ENCODE measurements at places on chromosomes 3 and 15. TPM values are rescaled to one million over a fixed set of nuclear protein-coding genes. Genes with fewer than 3 reads are reported as not detected.

DNA sequence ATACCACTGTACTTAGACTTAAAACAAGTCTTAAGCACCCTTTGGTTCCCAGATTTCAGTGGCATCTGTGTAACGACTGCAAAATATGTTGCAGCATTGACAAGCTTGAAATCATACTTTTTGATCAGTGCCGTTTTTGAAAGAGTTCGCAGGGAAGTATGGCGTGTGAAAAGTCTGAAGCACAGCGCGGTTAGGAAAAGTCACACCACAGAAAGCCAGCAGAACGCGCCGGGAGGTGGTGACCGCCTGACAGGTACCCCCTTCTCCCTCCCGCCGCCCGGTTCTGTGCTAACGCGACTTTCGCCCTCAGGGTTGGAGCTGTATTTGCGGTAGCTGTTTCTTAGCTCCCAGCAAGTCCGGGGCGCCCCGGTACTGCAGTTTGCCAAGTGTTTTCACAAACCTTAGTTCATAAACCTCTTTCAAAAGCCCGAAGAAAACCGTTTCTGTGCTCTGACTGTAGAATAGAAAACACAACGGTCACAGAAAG, 481 bp upstream of the CRYBG3 start:
- DNase-seq: no peak

- no peak for DNase-seq
Measured at GRCh38 chr15:83657549-83657948, 3.6 kb downstream of the ADAMTSL3 start.

DNA sequence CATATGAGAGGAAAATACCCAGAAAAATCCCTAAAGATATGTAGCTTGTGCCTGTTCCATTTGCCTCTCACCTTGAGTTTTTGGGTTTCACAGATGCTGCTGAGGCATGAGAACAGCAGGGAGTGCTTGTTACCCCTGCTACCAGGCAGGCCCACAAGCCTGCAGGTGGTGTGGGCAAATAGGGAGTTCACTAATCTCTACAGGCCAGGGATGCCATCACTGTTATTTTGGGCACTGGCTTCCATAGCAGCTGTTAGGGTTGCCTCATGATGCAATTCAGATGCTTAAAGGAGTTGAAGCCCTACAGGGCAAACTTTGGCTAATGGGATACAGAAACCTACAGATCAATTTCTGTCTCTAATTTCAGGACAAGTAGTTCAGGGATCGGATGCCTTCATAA, 873.5 kb downstream of the OTOL1 start:
- no peak for DNase-seq

GRCh38 chr3:131733086-131733841, 230.5 kb upstream of the MRPL3 start:
- no peak for DNase-seq

GRCh38 chr3:169044331-169045113, 619.0 kb downstream of the MECOM start:
- DNase-seq: no peak

CHRNA3 gene
- total RNA-seq: not detected

SAMMSON gene
- total RNA-seq: not detected

DNA sequence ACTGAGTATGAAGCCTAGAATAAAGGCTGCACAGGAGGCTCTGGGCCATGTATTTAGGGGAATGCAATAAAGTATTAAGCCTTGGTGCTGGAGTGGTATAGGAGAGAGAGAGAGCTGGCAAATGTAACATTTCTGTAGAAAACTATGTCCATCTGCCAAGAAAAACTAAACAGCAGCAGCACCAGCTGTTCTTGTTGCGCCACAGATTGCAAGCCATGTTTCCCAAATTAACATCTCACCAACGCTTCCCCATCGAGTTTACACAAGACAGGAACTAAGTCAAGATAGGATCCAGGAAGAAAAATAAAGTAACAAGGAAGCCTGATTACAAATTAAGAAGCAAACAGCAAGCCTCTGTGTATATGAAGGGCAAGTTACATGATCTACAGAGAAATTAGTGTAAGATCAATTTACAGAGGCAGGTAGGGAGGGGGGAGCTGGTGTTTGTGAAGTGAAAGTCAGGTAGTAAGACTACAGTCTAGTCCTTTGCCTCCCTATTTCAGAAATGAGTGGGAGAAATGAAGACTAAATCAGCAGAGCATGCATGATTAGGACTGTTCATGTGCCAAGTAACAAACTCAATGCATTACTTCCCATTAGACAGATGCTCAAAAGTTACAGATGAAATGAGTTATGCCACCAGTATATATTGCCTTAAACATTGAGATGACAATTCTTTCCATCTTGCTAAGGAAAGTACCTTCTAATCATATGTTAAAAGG, 900.5 kb downstream of the EPHA3 start:
- no peak for DNase-seq
